ENCODE measurements at places on chromosomes 6 and 20.
A peak's percentile ranks its signal among the peaks of the same experiment; 100 is the strongest.

DNA sequence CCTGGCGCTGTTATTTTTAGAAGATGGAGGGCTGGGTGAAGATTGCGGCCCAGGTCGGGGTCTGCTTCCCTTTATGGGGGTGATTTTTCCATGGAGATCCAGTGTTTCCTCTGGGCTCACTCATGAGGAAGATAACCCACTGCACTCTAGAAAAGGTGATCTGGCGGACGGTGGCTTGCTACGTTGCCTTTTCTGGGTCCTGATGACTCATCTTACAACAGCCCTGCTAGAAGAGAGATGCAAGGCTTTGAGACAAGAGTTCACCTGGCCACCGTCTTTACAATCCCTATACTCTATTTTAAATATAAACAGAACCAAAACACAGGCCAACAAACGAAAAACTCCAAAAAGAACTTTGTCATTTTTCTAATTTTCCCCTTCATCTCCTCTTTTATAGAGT, 182.1 kb upstream of the EXOC2 start:
- DNase-seq = no peak

DNA sequence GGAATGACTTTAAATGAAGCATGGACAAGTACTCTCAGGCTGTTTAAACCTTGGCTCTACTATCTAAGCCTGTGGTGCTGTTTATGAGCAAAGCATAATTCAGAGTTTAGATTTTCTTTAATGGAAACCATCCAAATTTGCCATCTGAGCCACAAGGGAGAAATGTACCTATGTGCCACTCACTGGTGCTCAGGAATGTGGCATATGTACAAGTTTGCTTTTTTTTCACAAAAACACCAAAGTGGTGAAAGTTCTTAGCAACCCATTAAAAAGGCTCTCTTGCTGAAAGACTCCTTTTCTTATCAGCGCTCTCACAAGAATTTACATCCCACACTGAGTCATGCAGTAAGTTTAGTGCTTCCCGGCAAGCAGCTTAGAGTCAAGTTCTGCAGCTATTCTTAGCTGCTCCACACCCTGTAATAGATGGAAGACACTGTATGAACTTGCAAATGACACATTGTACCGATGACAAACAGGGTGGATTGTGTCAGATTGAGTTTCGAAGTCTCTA, 57.3 kb upstream of the MLIP start:
- DNase-seq = no peak

GRCh38 chr6:124873066-124873410, 89.2 kb upstream of the RNF217 start:
- no peak for DNase-seq

GRCh38 chr6:1610497-1611321, 994 bp downstream of the FOXC1 start:
- DNase-seq = peak; percentile 18

- no peak for DNase-seq
Measured at GRCh38 chr6:31614684-31615578, at the start of gene AIF1. TSS of gene AIF1 (plus strand) at chr6:31615234. CDS start at chr6:31615330, 96 bp downstream.

DNA sequence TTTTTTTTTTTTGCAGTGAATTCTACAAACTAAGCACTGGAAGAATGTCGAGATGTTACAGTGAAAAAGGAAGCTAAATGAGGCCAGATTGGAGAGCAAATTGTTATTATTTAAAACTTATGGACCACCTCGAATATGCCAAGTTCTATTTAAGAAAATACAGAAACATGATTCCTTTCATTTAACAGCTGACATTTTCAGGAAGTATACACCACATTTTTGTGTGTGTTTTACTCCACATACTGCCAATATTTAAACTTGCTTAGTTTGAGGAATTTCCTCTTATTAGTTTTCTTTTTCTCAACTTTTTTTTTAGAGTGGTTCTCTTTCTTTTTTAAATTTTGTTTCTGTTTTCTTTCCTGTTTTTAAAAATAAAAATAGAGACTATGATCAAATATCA, 37.0 kb upstream of the GCLC start:
- DNase-seq = no peak

GRCh38 chr6:11917951-11918738, 94.0 kb upstream of the HIVEP1 start:
- DNase-seq = no peak

DNA sequence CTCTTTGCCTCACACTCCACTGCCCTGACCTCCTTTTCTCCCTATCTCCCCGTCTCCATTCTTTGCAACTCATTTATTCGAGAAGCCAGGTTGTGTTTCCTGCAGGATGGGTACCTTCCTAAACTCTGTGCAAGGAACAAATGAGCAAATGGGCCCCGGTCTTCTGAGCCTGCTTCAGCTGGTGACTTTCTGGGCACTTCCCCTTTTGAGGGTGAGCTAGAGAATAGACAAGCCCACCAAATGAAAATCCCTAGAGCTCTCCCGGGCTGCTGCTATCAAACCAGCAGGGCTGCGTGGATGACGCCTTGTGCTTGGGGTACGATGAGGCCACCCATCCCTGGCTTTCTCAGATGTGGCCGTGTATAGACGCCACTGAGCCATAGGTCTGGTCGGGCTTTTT, 91.0 kb upstream of the FOXA2 start:
- DNase-seq = no peak
